ENCODE measurements at places on chromosomes 3 and 15.

- DNase-seq, result peak; percentile 56
- no peaks in the 10 kb centered on the region for H3K36me3 ChIP-seq
- peaks cover 33% of the 10 kb centered on the region for H3K4me1 ChIP-seq
Measured at GRCh38 chr3:152961323-152961722, 126.4 kb downstream of the P2RY1 start.

- H3K27me3 ChIP-seq, result no peaks in the 10 kb centered on the region
- H3K36me3 ChIP-seq, result no peaks in the 10 kb centered on the region
- DNase-seq, result no peak
- no peaks in the 10 kb centered on the region for H3K4me1 ChIP-seq
Measured at GRCh38 chr3:81442758-81443456, 318.5 kb downstream of the GBE1 start.

GRCh38 chr3:13010780-13011572, 62.3 kb downstream of the IQSEC1 start:
- H3K4me3 ChIP-seq, result no peak overlapping the region
- no peaks in the 10 kb centered on the region for H3K36me3 ChIP-seq
- H3K27ac ChIP-seq, result peak overlapping the region; percentile 75
- peaks cover 59% of the 10 kb centered on the region for H3K4me1 ChIP-seq

DNA sequence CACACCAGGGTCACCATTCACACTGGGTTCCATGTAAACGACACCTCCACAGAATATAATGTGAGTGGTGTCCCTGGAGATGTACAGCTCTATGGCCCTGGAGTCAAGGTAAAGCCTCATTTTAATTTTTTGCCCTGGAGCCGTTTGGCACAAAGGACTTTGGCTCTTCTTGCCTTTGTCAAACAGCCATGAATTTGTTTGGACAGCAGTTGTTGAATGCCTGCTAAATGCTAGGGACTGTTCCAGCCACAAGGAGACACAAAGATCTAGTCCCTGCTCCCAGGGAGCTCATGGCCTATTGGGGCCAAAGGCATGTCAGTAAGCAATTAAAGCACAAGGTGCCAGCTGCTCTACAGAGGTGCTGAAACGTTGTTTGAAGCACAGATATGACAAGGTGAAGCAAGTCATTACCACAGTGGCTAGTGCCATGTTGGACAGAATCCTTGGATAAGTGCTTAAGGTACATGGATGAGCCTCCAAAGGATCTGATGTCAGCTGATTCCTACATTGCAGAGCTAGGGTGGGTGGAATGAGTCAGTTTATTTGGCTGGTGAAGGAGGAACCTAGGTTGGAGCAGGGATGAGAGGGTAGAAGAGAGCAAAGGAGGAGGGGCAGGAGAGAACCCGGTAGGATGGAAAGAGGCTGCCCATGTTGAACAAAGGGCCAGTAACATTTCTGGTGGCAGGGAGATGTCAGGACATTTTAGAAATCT, 171.9 kb upstream of the CTDSPL start:
- no peak for DNase-seq
- H3K27me3 ChIP-seq, result peaks cover 78% of the 10 kb centered on the region

DNA sequence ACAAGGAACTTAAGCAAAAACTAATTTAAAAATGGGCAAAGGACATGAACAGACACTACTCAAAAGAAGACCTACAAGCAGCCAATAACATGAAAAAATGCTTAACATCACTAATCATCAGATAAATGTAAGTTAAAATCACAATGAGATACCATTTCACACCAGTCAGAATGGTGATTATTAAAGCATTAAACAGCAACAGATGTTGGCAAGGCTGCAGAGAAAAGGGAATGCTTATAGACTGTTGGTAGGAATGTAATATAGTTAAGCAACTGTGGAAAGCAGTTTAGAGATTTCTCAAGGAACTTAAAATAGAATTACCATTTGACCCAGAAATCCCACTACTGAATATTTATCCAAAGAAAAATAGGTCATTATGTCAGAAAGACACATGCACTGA, 482.2 kb downstream of the SQOR start:
- no peak overlapping the region for H3K27ac ChIP-seq
- H3K4me1 ChIP-seq, result no peaks in the 10 kb centered on the region
- H3K4me3 ChIP-seq, result no peak overlapping the region
- DNase-seq, result no peak
- H3K36me3 ChIP-seq, result no peaks in the 10 kb centered on the region

DNA sequence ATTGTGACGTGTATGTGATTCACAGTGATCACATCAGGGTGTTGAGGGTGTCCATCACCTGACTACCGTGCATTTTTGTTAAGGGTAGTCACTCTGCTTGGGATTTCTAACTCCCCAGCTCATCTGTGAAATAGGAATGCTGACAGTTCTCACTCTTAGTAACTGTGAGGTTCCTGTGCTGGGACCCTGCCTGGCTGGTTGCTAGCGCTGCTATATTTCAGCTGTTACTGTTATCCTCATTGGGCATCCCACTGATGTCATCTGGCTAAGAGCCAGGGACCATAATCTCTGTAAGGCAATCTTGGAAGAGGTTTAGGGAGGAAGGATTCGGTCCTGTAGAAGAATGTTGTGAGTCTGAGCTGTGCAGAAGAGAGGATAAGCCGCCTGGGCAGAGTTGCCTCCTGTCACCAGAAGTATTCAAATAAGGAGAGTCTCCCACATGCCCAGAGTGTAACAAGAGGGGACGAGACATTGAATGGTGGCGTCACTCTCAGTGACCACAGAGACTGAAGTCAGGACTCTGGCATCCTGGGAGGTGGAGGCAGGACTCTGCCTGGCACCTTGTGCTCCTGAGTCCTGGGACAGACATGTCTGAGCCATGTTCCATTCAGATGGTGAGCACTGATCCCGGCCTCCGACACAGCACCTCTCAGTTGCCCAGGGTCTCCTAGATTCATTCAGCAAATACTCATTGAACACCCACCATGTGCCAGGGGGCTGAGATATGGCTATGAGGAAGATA, 52.2 kb downstream of the FBLN2 start:
- H3K27me3 ChIP-seq, result no peaks in the 10 kb centered on the region
- DNase-seq, result peak; percentile 59
- H3K4me3 ChIP-seq, result no peak overlapping the region
- H3K4me1 ChIP-seq, result peaks cover 36% of the 10 kb centered on the region
- H3K27ac ChIP-seq, result peak overlapping the region; percentile 38

DNA sequence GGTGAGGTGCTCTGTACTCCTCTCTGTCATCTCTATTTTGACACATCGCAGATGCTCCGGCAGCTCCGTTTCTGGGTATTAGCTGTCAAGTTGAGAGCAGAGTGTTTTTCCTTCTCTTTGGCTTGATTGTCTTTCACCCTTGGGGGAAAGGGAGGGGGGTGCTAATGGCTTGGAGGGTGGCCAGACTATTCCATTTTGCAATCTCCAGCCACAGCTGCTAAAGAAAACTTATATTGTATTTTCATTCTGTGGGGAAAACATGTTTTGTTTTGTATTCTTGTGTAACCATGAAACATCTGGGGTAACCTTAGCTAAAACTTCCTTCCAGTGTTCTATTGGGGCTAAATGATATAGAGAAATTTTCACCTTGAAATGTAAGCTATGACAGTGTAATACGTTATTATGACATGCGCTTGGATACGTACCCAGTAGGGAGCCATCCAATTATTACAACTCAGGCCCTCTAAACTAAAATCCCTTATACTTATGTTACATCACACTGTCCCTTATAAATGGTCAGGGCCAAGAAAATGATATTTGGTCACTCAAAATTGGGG, 14.0 kb upstream of the LARP6 start:
- no peaks in the 10 kb centered on the region for H3K27me3 ChIP-seq
- no peak overlapping the region for H3K27ac ChIP-seq
- H3K4me3 ChIP-seq, result no peak overlapping the region
- no peak for DNase-seq
- H3K4me1 ChIP-seq, result peaks cover 11% of the 10 kb centered on the region

DNA sequence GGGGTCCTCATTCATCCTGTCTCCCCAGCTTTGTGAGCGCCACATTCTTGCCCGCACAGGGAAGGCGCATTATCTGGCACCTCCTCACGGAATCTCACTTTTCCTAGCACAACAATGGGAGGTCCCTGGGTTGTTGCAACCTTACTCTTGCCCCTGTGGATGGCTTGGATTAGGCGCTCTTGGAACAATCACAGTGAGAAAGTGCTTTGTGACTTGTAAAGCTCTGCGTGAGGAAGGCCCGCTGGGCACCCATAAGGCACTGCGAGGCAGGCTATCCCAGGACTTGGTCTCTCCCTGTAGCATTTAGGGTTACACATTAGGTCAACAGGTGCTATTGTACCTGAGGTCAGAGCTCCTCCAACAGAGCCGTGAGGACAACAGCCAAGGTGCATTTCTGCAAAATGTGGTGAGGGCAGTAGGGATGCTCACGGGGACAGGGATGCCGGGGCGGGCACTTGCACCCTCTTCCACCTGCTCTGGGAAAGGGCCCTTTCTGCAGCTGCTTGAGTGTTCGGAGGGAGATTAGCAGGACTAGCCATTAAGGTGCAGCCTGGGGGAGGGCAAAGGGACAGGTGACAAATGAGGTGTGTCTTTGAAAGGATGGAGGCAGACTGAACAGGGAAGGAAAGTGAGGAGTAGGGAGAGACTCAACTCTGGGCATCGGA, 13.9 kb upstream of the LRRC15 start:
- H3K4me1 ChIP-seq, result no peaks in the 10 kb centered on the region
- no peak overlapping the region for H3K27ac ChIP-seq
- no peak overlapping the region for H3K4me3 ChIP-seq
- no peak for DNase-seq
- H3K27me3 ChIP-seq, result peaks cover 20% of the 10 kb centered on the region

- H3K4me3 ChIP-seq, result no peak overlapping the region
- H3K4me1 ChIP-seq, result 0 out of 2 replicates have a peak, but pooled peaks cover 6% of the 10 kb centered on the region
- no peak overlapping the region for H3K27ac ChIP-seq
- H3K27me3 ChIP-seq, result no peaks in the 10 kb centered on the region
Measured at GRCh38 chr15:69823223-69823907, 274.4 kb downstream of the TLE3 start.

DNA sequence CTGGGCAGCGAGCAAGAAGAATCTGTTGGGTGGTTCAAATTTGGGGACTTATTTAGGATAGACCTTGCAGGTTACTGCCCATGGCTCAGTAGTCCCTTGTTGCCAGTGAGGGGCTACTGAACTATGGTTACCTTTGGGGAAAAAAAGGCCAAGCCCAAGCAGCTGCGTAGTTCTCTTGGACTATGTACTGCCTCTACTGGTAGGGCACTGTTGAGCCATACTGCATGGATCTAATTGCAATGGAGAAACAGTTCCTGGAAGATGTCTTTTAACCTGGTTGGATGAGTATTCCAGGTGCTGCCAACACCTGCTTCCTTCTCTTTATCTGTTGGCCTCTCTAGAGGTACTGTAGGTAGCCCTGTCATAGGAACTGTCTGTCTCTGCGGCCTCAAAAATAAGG, 671.9 kb upstream of the CBLB start:
- no peaks in the 10 kb centered on the region for H3K27me3 ChIP-seq
- no peaks in the 10 kb centered on the region for H3K36me3 ChIP-seq
- no peak overlapping the region for H3K27ac ChIP-seq
- no peaks in the 10 kb centered on the region for H3K4me1 ChIP-seq
- DNase-seq, result no peak
- H3K4me3 ChIP-seq, result no peak overlapping the region

Data from PC-9 (cell line).